T-helper 2 cell treated with Interferon-gamma antibody and Interleukin-4, amounts not matched to agents 100 ng/mL and 5 ng/mL, for 36 hours (primary cell): ENCODE measurements at places on chromosomes 6 and 20. TPM values are rescaled to one million over a fixed set of nuclear protein-coding genes. Genes with fewer than 3 reads are reported as not detected.

SLC13A3 gene
- not detected in 2 replicates for total RNA-seq

FLRT3 gene
- not detected in 2 replicates for total RNA-seq

PRSS16 gene
- 1.3 and 1.9 TPM in 2 replicates for total RNA-seq

C2 gene
- 0.64 and 1.5 TPM in 2 replicates for total RNA-seq

KIF6 gene
- 0.09 and 0.32 TPM in 2 replicates for total RNA-seq

RPP21 gene
- 37.2 and 46.7 TPM in 2 replicates for total RNA-seq

WFDC12 gene
- not detected in 2 replicates for total RNA-seq

TRAPPC3L gene
- not detected in 2 replicates for total RNA-seq

HLA-DQB1 gene
- total RNA-seq = 7.0 and 10.0 TPM in 2 replicates

PSMB9 gene
- 413 and 416 TPM in 2 replicates for total RNA-seq

SLC17A9 gene
- 11.0 and 12.8 TPM in 2 replicates for total RNA-seq

LY6G6D gene
- not detected in 2 replicates for total RNA-seq

TGM2 gene
- total RNA-seq = 0.07 and 0.11 TPM in 2 replicates

CALHM6 gene
- total RNA-seq = 17.1 and 20.7 TPM in 2 replicates

RAET1E gene
- not detected in 2 replicates for total RNA-seq
